ENCODE measurements at places on chromosomes 7 and 10.

GRCh38 chr10:124892031-124892430 is 49.9 kb upstream of the ZRANB1 start:
- DNase-seq = no peak

DNA sequence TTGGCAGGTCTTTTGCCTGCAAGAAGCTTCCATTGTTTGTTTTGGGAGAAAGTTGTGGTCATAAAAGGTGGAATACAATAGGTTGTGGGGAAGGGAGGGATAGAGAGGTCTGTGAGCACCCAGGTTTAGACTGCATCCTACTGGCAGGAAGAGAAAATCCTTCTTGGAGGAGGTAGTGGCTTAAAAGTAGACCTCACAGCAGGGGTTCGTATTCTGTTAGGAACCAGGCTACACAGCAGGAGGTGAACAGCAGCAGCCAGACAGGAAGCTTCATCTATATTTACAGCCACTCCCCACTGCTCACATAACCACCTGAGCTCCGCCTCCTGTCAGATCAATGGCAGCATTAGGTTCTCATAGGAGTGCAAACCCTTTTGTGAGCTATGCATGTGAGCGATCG is 245.3 kb downstream of the NSUN6 start:
- no peak for DNase-seq

DNA sequence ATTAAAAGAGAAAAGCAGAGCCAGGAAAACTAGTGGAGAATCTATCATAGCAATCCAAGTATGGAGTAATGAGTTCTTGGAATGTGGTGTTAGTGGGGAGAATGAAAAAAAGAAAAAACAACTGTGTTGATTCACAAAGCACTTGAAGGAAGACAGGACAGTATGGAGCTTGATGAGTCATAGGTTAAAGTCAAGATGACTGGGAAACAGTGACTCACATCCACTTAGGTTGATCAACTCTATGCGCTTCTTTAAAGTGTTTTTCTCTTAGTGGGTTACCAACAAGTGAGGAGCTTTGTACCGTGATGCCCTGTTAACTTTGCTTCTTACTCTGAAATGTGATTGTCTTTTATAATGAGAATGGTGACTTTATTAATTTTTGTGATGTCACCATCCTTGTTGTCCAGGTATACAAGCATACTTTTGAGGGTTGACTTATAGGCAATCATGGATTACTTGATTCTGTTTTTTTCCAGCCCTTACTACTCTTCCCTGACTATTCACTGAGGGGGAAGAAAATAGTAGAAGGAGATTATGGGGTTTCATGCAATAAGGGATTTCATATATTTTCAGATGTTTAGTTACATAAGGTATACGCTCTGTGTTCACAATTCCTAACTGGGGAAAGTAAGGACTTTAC is 32.1 kb upstream of the MDFIC start:
- DNase-seq = no peak

GRCh38 chr10:955820-956217 is 24.3 kb upstream of the LARP4B start:
- DNase-seq = no peak

DNA sequence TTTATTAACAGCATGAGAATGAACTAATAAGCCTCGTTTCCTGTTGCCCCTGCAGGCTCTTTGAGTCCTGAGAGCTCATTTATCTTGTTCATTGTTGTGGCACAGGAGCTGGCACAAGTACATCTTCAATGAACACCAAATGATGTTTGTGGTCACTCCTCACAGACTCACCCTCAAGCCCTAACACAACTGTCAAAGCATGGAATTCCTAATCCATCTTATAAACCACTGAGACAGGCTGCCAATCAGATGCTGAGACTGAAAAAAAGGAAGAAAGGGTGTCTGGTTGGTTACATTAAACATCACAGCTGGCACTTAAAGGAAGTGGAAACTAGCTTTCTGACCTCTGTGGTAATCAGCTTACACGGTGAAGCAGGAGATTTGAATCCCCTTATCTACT is 7.7 kb upstream of the CCDC172 start:
- DNase-seq = peak; percentile 61

GRCh38 chr7:66597461-66597860 is 31.2 kb upstream of the KCTD7 start:
- no peak for DNase-seq

DNA sequence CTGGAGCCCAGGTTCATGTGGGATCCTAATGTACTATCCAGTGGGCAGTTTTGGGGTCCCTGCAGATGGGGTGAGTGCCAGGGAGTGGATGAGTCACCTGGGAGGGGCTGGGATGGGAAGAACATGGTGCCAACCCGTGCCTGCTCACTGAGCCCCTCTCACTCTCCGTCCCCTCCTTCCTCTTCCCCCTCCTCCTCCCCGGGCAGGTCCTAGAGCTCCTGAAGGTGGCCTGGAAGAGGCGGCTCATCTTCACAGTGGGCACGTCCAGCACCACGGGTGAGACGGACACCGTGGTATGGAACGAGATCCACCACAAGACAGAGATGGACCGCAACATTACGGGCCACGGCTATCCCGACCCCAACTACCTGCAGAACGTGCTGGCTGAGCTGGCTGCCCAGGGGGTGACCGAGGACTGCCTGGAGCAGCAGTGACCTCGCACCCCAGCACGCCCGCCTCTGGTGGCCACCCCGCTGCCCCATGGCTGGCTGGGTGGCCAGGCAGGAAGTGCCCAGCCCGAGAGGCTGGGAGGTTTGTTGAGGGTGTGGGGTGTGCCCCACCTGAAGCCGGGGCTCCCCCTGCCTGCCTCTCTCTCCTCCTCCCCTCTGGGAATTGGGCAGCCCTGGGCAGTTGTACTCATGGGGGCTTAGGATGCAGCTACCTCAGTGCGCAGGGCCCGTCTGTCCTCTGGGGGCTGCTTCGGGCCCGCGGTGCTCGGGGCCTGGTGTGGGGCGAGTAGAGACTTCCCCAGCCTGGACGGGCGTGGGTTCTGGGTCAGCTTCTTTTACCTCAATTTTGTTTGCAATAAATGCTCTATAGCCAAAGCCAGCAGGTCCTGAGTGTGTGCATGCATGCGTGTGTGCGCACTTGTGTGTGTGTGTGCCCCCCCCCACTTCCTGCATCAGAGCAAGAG is 4.9 kb upstream of the UPK3B start:
- no peak for DNase-seq

- no peak for DNase-seq
Measured at GRCh38 chr10:77636967-77637531, 559 bp downstream of the KCNMA1 start.

GRCh38 chr10:30868611-30869010 is 163.1 kb downstream of the ZNF438 start:
- DNase-seq = peak; percentile 72

GRCh38 chr10:68251625-68252495 is 19.9 kb upstream of the ATOH7 start:
- DNase-seq = peak; percentile 18

GRCh38 chr7:73366990-73367389 is 39.0 kb downstream of the FKBP6 start:
- peak; percentile 59 for DNase-seq

GRCh38 chr7:20359341-20359963 is 28.8 kb downstream of the ITGB8 start:
- no peak for DNase-seq

DNA sequence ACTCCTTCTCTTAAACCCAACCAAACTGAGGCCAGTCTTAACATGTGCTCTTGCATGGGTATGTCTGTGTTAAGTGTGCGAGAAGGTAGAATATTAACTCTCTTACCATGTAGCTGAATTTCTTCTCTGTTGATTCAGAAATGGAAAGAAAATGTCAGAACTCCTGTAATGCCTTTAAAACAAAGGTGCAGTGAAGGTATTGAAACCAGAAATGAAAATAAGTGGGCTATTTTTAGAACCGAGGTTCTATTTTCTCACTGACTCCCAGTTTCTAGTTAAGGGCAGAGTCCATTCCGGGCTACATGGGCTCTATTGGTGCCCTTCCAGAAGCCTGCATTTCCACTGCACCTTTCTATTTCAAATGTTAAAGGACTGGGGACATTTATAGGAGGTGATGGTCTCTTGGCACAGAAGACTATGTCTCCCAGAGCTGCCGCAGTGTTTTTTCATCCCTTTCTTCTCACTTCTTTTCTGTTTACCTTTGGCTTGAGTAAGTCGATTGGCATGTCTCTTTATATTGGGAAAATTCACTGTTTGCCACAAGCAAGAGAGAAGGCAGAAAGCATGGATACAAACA is 174.9 kb downstream of the LRMDA start:
- no peak for DNase-seq

DNA sequence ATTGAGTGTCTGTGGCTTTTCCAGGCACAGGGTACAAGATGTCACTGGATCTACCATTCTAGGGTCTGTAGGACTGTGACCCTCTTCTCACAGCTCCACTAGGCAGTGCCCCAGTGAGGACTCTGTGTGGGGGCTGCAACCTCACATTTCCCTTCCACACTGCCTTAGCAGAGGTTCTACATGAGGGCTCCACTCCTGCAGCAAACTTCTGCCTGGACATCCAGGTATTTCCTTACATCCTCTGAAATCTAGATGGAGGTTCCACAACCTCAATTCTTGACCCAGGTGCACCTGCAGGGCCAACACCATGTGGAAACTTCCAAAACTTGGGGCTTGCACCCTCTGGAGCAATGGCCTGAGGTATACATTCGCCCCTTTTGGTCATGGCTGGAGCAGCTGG is 183.7 kb downstream of the KCND2 start:
- DNase-seq = no peak

- DNase-seq = peak; percentile 40
Measured at GRCh38 chr7:132113536-132114371, 462.5 kb downstream of the PLXNA4 start.

DNA sequence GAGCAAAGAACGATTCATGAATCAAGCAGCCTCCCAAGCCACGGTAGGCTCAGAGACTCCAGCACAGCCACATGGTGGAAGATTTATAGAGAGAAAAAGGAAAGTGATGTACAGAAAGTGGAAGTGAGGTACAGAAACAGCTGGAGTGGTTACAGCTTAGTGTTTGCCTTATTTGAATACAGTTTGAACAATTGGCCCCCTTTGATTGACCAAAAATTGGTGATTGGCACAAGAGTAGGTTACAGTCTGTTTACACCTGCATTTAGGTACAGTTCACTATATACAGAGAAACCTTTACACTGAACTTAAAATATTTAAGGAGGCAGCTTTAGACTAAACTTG is 136.4 kb upstream of the ASAH2 start:
- no peak for DNase-seq

- no peak for DNase-seq
Measured at GRCh38 chr10:49001870-49002672, 62.4 kb upstream of the LRRC18 start.

DNA sequence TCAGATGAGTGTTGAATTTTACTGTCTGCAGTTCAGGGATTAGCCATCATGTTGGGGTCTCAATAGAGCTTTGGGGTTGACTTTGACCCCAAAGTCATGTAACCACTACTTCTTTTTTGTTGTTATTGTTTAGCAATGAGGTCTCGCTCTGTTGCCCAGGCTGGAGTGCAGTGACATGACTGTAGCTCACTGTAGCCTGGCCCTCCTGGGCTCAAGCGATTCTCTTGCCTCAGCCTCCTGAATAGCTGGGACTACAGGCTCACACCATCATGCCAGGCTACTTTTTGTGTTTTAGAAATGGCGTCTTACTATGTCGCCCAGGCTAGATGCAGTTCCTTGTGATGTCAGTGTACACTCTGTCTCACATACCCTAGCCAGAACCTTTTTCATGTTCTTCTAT is 598.4 kb downstream of the LRMDA start:
- DNase-seq = no peak

GRCh38 chr7:35716038-35716803 is 21.3 kb upstream of the HERPUD2 start:
- no peak for DNase-seq

- DNase-seq = no peak
Measured at GRCh38 chr10:11407939-11408338, 203.5 kb downstream of the USP6NL start.

DNA sequence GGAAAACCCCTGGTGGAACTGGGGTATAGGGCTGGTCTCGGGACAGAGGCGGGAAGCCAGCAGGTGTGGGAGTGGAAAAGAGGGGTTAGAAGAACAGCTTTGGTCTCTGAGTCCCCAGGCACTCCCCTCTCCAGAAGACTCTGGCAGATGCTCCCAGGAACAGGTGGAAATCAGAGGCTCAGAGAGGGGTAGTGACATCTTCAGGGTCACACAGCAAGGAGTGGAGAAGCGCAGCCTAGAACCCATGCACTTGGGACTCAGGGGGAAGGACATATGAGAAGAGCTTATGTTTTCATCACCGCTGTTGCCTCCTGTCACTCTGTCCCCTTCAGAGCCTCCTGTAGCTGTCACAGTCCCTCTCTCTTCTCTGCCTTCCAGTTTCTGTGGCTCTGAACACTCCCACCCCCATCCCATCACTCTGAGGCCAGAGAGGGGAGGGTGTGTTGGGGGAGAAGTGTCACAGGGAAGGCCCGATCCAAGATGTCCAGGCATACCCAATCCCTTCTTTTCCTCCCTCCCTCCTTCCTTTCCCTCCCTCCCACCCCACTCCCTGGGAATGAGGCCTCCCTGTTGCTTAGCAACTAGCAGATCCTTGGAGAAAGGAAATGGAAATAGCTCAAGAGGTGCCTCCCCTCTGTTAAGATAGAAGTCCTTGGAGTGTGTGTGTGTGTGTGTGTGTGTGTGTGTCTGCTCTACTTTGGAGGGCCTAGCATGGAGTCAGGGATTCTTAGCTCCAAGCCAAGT is 32.0 kb downstream of the SRRM3 start:
- no peak for DNase-seq

DNA sequence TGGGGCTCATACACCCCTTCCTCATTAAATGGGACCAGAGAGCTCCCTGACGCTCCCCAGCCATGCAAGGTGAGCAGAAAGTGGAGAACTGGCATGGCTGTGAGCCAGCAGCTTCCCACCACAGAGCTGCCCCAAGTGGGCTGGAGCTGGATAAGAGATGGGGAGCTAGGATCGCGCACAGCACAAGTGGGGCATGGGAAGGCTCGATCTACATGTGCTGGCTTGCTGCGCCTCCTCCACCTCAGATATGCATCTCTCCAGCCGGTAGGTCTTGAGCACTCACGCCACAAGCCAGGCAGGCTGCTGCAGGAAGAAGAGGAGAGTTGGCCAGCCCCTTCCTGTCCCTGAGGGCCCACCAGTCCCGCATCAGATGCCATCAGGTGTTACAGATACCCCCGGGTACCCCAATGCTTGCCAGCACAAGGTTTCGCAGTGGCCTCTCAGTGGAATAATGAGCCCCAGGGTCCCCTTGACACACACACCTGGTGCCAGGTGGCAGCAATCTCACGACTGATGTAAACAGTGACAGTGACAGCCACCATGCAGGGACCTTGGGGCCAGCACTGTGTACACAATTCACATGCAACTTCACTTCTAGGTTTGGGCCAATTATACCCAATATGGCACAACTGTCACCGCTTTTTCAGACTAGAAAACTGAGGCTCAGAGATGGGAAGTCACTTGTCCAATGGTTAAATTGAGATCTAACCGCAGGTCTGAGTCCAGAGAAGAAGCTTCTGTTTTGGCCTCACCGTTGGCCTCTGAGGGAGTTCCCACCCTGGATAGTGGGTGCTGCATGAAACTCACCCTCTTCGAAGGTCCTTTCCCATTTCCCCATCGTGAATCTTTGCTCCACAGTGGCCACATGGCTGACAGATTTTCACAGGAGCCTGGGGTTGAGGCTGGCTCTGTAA is 79.3 kb downstream of the OAT start:
- no peak for DNase-seq

- no peak for DNase-seq
Measured at GRCh38 chr10:47457528-47457820, 26.4 kb downstream of the ANXA8 start.

Data from NCI-H524 treated with DMSO at 0.1 percent for 48 hours (cell line).